Esophagus muscularis mucosa (tissue), 4 donors: ENCODE measurements at places on chromosomes 3 and 15. TPM values are rescaled to one million over a fixed set of nuclear protein-coding genes. Genes with fewer than 3 reads are reported as not detected.

- no peak for DNase-seq
These were observed 143.5 kb downstream of the LRRK1 start for GRCh38 chr15:101062471-101063171.

GRCh38 chr15:39108021-39108420, 472.9 kb upstream of the THBS1 start:
- no peak for DNase-seq

GRCh38 chr15:85710340-85710842, 84.3 kb downstream of the KLHL25 start:
- no peak for DNase-seq

- DNase-seq = no peak
These were observed 4.7 kb upstream of the BNC1 start for GRCh38 chr15:83289160-83289559.

DNA sequence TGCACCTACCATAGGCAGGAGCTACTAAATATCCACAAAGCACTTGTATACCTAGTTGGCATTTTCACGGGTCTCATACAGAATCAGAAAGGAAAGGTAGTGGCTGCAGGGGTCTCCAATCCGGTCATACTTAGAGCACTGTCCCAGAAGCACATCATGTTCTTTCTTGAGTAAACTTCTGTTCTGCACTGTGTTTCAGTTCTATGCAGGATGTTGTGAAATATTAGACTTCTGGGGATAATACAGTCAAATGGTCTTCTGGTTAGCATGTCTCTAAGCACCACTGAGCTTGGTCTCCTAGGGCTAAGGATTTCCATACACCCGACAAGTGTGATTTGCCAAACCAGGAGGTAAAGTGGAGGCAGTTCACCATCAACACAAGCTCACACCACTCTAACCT, 27.9 kb downstream of the MINDY4B start:
- DNase-seq = no peak

DNA sequence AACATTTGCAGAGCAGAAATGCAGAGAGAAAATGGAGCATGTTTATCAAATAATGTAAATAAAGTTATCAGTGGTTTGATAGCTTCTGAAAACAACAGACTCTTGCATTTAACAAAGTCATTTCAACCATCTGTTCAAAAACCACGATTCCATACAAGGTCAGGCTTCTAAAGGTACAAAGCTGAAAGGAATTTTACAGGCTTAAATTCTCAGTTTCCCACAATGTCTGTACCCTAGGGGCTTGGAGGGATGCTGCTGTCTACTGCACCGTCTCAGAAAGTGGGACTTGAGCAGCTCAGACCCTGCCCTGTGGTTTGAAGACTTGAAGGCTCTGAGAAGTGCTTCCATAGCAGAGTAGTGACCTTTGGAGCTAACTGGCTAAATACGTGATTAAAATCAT, 30.4 kb upstream of the TM4SF1 start:
- no peak for DNase-seq

DNA sequence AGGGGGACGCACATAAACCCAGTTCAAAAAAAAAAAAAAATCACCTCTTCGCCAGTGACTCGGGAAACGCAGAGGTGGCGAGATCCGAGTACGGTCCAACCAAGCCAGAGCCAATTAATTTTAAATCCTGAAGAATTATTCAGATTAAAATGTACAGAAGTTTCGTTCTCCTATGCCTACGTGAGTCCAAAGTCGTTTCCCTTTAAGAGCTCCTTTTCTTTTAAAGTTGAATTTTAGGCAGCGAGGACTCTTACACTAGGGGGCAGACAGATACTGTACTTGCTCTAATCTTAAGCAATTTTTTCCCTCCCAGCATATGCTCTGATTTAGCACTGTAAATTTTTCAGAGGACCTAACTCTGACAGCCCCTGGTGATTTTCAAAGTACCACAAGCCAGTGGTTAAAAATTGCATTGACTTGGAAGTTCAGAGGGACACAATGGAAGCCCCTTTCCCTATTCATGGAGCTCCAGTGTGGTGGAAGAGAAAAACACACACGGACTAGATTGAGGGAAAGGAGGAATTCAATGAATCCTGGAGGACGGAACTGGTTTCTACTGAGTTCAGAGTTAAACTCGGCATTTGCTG, 3.3 kb upstream of the NR2F2 start:
- DNase-seq = no peak

DNA sequence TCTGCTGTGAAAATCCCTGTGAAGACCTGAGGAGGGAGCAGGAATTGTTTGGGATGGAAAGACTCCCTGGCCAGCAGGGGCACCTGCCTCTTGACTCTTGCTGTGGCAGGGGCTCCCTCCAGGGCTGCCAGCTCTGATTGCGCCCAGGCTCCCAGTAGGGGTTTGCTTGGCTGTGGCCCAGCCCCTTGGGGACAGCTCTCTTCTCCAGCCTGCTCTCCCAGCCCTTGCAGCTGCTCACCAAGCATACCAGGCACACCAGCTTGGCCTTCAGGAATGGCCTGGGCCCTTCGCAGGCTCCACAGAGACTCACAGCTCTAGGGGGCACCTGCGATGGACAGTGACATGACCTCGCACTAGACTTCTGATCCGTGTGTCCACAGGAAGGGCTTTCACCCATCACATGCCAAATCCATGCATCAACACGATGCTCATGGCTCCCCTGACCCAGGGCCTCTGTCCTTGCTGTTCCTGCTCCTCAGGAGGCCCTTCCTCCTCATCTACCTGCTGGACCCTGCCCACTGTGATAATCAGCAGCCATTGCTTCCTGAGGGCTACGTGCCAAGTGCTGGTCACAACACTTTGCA, 61.8 kb downstream of the SCN5A start:
- DNase-seq = peak; percentile 68

- DNase-seq = no peak
These were observed 14.2 kb downstream of the ZNF710 start for GRCh38 chr15:90015294-90015693.

The SEC61A1 gene
- total RNA-seq = 67.7 TPM

The IL20RB gene
- 1.3 TPM for total RNA-seq

The LYZL4 gene
- not detected for total RNA-seq

The ACTC1 gene
- total RNA-seq = 8.7 TPM
